Stimulated activated CD4-positive, alpha-beta T cell treated with anti-CD3 and anti-CD28 coated beads, Interleukin-4, amount 100 ng/mL, for 1 hour (primary cell): ENCODE measurements at places on chromosomes 4 and X.
A peak's percentile ranks its signal among the peaks of the same experiment; 100 is the strongest.

DNA sequence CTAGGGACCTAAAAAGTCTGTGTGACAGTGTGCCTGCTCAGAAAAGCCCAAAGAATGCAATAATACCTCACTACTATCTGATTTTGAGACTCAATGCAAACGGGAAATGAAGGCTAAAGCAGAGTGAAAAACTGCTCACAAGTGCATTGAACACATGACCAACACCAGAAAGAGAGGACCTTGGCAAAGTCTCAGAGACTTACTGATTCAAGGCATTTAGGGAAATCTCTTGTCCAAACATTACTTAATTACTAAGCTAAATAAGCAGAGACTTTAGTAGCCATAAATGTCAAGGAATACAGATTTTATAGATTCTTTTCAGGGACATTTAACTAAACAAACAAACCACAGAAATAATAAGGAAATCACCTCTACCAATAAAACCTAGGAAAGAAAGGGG, 916.0 kb downstream of the FSTL5 start:
- no peak for DNase-seq

DNA sequence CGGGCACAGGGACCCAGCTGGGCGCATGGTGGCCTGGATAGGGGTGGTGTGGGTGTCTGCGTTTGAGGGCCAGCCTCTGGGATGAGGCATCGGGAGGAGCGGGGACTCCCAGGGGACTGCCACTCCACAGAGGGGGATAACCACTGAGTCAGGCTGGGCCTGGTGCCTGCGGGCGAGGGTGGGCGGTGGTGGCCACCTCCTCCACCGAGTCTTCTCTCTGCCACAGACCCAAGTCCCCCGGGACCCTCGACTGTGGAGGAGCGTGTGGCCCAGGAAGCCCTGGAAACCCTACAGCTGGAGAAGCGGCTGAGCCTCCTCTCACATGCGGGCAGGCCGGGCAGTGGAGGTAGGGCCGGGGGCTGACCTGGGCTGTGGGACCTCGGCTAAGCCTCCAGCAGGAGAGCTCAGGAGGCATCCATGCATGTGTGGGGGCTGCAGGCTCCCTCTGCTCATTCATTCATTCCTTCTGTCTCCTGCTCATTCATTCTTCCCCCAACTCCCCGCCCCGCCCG, 26.4 kb downstream of the DOK7 start:
- DNase-seq = no peak

GRCh38 chrX:129040124-129040523, 483.2 kb downstream of the SMARCA1 start:
- DNase-seq = no peak

DNA sequence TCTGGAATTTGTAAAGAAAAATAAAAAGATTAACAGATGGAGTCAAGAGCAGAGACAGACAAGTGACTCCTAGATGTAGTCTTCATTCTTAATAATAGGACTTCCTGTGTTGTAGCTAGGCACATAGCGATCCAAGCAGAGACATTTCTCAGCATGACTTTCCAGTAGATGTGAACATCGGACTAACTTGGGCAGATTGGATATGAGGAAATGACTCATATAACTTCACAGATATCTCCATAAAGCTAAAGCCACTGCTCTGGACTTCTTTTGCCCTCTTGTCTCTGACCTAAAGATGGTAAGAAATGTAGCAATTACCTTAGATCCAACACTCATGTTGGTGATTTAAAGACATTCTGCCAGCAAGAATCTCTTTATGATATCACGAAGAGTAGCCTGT, 131.7 kb downstream of the EPHA5 start:
- no peak for DNase-seq

DNA sequence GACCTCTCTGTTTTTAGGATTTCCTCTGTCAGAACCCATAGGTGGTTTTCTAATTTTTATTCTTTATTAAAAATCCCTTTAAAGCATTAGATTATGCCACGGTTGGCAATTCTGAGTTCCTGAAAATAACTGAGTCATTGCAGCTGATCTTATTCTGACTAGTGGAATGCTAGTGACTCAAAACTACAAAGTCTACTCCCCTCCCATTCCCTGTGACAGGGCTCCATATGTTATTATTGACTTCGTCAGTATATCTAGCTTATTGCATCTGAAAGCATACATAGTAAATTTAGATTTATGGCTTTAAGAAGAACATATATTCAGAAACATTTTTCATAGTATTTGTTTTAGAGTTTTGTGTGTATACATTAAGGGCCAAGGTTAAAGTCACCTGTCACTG, 38.5 kb downstream of the HERC3 start:
- no peak for DNase-seq

- no peak for DNase-seq
These were observed 1.8 kb downstream of the PCSK1N start for GRCh38 chrX:48833542-48834138.

DNA sequence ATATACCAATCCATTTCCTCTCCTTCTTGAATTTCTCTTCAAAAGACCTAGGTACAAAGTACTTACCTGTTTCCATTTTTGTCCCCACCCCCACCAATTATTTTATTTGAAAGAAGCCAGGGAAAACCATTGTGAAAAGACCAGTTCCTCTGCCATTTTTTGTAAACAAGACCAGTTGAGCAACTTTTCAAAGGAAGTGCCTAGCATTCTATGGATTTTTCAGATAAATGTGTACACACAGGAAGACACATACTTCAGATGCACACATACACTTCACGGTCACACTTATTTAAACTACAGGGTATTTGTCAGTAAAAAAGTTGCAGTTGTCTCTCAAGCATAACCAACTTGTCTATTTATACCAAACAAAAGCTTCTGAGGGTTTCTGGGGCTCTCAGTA, 587.2 kb upstream of the KLHL4 start:
- DNase-seq = no peak

DNA sequence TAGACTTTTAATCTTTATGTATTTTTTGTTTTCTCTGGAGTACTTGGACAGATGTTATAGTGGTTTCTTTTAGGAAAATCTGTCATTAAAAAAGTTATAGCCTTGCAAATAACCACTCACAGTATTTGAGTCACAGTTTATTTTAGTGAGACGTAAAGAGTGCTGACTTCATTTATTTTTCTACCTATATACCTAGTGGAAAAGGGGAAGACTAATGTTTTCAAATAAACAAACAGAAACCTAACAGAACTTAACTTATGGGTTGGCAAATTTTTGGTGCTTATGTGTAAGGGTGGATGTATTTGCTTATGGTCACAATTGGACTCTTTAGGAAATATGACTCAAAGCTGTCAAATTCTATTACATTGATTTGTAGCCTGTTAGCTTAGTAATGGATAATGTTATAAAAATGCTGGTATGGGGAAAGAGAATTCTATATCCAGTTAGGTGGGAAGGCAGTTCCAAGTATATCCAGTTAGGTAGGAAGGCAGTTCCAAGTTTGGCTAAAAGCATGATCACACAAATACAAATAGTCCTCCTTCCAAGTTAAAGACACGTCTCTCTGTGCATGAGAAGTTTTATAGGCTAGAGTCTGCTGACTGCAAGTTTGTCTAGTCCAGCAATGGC, 61.9 kb downstream of the SLC9A6 start:
- DNase-seq = no peak

- DNase-seq = no peak
These were observed 1528.3 kb upstream of the AGA start for GRCh38 chr4:178970433-178971140.

- no peak for DNase-seq
These were observed 368.9 kb downstream of the SLITRK2 start for GRCh38 chrX:146186540-146186939.

DNA sequence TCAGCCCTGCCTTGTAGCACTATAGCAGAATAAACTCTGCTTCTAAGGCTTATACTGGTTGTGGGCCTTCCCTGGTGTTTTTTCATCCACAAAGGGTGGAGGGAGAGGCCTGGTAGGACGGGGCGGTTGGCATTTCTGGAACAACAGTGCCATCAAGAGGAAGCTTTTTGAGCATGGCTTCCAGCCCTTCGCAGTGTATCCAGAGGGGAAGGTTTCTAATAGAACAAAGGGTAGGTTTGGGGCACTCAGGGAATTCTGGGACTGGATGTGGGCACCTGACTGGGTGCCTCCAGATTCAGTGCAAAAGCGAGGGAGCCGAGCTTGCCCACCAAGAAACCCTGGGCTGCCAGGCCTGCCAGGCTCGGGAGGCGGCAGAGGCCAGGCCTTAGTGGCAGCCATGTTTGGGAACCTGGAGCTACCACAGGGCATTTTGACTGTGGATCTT, 229.6 kb upstream of the AGTR2 start:
- DNase-seq = no peak

- DNase-seq = peak; percentile 46
These were observed 586 bp downstream of the HERC5 start for GRCh38 chr4:88457307-88458103.

- no peak for DNase-seq
These were observed 22.6 kb downstream of the CCKAR start for GRCh38 chr4:26467724-26468123.

DNA sequence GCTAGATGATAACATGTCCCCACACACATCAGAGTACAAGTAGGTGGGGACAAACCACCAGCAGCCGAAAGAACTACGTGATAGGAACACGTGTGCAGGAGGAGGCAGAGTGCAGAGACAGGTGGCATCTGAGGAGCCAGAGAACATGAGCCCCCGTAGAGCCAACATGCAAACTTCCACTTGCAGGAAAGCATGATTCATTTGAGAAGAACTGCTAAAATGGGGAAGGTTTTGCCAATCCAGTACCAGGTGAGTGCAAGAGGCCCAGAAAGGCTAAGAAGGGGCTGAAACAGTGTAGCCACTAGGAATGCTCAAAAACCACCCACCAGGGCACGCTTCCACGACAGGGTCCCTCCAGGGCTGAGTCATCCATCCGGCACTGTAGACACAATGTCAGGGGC, 149.8 kb upstream of the TENM3 start:
- no peak for DNase-seq

DNA sequence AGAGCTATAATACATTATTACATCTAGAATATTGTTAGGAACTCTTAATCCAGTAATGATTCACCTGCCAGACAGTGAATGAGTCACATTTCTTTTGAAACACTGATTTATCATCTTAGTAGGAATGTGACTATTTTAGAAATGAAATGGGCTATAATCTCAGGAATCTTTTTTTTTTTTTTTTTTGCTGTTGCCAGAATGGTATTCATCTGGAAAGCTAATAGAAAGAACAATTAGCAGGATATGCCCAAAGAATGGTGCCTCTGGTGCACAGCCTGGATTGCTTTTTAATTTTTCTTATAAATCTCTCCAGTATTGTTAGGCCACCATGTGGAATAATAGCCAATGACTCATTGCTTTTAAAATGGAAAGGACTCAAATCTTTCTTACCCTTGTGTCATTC, 181.1 kb upstream of the SMIM31 start:
- DNase-seq = no peak

DNA sequence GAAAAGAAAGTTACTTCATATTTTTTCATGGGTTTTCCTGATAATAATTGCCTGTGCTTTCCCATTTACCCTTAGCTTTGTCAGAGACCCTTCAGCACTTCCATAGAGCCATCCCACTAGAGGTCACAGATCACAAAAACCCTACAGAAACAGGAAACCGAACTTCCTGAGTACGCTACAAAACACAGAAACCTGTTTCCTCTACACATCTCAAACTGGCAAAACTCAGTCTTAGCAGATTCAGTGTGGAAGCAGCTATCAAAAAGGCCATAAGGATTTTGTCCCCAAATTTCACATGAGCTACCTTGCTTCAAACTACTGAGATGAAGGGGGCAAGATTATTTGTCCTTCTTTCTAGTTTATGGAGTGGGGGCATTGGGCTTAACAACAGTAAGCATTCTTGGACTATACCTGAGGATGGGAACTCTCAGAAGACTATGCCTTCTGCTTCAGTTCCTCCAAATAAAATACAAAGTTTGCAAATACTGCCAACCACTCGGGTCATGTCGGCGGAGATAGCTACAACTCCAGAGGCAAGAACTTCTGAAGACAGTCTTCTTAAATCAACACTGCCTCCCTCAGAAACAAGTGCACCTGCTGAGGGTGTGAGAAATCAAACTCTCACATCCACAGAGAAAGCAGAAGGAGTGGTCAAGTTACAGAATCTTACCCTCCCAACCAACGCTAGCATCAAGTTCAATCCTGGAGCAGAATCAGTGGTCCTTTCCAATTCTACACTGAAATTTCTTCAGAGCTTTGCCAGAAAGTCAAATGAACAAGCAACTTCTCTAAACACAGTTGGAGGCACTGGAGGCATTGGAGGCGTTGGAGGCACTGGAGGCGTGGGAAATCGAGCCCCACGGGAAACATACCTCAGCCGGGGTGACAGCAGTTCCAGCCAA, at the start of gene MMRN1:
MMRN1 (plus strand) TSS at position 206 of the 902 bp plus-strand sequence; CDS start at position 324, 118 bp downstream.
- no peak for DNase-seq

GRCh38 chr4:142367418-142368180, 478.5 kb downstream of the INPP4B start:
- no peak for DNase-seq

DNA sequence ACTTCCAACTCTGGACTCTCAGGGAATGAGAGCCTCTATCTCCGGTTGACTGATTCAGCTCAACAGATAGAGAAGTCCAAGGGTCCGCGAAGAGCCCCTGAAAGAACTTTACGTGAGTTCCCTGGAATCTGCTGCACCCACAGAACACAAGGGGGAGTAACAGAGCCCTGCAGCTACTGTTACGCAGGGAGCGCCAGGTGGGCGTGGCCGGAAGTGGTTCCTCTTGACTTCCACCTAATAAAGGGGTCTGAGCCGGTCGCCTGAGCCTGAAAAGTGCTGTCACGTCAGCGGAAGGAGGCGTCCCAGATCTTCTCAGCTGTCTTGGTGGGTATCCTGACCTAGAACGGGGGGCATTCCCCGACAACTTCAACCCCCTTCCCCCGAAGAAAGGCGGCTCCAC, at the start of gene MAGEB6:
MAGEB6 (plus strand) TSS at position 237 of the 400 bp plus-strand sequence. CDS start 1,407 bp downstream, outside the sequence.
- no peak for DNase-seq

- no peak for DNase-seq
These were observed 84.4 kb upstream of the FAT1 start for GRCh38 chr4:186807808-186808629.

- DNase-seq = no peak
These were observed 49.5 kb upstream of the HELT start for GRCh38 chr4:184968784-184969201.

- DNase-seq = no peak
These were observed 31.7 kb upstream of the PDLIM3 start for GRCh38 chr4:185566972-185567371.

DNA sequence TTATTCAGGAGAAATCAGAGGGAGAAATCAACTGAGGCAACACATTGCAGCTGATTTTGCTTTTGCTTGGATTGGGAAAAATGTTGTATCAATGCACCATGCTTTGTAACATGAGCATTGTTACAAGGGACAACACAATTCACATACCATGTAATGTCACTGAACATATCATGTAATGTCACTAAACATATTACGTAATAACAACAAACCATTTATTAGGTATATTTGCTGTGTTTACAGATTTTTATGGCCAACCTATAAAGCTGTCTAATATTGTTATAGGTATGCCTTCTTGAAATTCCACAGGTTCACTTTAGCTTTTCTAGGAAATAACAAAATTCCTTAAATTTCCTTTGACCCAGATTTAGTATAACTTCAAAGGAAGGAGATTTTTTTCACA, 5.0 kb upstream of the HERC3 start:
- DNase-seq = no peak
